ENCODE measurements at places on chromosomes 7 and 10.

DNA sequence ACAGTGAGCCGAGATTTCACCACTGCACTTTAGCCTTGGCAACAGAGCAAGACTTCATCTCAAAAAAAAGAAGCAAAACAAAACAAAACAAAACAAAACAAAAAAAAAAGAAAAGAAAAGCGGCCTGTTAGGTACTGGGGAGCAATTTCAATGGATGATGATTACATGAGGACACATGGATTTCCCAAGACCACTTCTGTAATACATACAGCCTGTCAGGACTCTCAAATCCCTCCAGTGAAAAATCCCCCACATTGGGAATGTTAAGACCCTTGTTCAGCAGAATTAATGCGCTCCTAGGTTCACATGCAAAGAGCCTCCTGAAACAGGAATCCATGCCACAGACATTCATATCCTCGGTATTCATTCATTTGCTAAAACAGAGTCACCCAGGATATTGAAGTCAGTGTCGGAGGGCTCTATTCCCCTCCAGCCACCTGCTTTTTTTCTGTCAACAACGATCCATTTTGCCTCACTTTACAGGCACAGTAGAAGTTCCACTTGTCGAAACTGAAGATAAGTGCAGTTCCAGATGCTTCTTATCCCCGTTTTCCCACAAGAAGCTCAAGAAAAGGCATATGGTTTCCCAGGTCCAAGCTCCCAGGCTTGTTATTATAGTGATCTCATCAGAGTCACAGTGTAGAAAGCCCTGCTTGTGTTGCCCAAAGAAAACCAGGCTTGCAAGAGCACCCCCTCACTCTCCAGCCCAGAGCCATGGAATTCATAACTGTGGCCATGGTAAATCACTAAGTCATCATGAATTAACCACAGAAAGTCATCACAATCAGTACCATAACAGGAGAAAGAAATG is 20.2 kb downstream of the SLC16A12 start:
- peak; percentile 66 for DNase-seq

DNA sequence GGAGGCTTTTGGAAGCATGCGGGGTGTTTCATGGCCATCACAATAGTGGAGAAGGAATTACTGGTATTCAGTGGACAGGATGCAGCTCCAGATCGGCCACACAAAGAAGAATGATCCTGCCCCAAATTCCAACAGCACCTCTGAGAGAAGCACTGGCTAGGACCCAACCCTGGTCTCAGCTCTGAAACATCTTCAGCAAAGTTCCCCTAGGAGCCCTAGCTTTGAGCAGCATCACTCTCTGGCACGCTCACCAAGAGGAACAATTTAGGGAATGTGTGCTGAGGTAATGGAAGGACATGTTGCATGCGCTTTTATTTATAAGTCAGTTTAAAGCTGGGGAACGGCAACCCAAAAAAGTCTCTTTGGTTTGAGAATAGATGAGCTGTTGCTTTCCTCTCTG is 5.5 kb upstream of the OPN1SW start:
- no peak for DNase-seq

- DNase-seq, result no peak
Measured at GRCh38 chr10:72275351-72276012, 1.8 kb downstream of the DDIT4 start.

DNA sequence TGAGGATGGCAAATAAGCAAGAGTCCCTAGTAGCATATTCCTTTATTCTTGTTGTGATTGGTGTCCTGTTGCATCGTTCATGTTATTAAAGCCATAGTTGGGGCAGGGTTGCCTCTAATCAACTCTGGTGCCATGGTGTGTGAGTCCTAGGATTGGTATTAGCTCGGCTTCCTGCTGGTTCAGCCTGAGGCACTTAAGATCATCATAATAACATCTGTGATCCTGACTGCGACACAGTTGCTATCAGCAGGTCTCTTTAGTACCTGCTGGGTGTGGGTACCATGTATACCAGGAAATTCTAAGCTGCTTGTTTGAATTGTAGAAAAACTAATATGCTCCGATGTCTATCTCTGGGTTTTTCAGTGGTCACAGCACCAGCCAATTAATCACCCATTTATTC is 1.6 kb downstream of the WEE2 start:
- DNase-seq, result no peak

DNA sequence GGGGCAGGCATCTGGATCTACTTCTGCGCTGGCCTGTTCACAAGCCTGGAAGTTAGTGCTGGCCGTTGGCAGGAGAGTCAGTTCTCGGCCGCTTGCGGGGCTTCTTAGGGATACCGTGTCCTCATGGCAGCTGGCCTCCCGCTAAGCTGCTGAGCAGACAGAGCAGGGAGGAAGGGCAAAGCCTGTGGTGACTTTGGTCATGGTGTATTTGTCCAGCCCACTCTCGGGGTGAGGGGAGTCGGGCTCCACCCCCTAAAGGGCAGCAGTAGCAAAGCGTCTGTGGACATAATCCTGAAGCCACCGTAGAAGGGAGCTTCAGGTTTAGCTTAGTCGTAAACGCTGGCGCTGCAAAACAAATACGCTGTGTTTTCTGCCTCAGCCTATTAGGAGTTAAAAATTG is 12.2 kb downstream of the UBE3C start:
- DNase-seq, result no peak

DNA sequence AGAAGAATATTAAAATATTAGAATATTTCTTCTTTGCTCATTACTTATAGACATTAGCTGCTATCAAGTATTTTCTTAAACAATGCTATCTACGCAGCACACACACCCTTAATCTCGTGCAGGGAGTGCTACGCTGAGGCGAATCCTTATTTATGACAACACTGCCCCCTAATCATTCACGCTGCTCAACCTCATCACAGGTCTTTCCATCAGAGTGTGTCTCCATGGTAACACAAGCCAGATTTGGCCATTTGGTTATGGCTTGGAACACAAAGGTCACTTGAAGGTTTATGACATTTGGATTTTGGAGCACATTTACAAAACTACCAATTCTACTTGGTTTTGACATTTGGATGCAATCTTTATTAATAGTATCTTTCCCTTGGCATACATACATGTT is 45.4 kb upstream of the MYO3A start:
- no peak for DNase-seq

DNA sequence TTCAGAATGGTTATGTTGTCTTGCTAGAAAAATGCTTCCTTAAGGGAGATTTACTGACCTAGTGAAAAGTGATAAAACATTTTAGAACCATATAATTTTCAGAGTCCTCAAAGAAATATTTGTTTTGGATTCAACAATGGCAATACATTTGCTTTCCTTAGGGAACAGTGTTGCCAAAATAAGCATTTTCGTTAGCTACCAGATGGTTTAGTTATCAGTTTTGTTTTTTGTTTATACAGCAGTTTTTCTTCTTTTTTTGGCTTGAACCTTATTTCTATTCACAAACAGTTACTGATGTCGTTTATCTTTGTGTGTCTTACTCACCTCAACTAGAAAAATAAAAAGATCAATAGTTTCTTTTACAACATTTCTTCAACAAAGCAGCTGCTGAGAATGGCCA is 48.6 kb downstream of the EXOC4 start:
- no peak for DNase-seq

- DNase-seq, result no peak
Measured at GRCh38 chr10:29810816-29811215, 176.0 kb upstream of the SVIL start.

DNA sequence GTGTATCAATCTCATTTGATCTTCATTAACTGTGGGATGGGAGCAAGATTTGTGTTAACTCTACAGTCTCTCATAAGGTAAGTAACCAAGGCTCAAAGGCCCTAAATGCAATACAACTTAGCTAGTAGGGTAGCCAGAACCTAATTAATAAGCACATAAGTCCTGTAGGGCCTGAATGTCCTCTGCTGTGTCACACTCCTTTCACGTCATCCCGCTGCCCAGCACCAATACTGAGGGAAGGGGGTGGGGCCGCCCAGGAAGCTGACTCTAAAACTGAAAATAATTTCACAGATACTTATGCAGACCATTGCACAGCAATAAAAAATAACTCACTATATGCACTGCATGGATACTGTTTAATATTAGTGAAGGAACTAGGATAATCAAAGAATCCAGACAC is 13.7 kb downstream of the CCDC6 start:
- no peak for DNase-seq

- DNase-seq, result no peak
Measured at GRCh38 chr10:49429458-49429857, 33.6 kb upstream of the DRGX start.

DNA sequence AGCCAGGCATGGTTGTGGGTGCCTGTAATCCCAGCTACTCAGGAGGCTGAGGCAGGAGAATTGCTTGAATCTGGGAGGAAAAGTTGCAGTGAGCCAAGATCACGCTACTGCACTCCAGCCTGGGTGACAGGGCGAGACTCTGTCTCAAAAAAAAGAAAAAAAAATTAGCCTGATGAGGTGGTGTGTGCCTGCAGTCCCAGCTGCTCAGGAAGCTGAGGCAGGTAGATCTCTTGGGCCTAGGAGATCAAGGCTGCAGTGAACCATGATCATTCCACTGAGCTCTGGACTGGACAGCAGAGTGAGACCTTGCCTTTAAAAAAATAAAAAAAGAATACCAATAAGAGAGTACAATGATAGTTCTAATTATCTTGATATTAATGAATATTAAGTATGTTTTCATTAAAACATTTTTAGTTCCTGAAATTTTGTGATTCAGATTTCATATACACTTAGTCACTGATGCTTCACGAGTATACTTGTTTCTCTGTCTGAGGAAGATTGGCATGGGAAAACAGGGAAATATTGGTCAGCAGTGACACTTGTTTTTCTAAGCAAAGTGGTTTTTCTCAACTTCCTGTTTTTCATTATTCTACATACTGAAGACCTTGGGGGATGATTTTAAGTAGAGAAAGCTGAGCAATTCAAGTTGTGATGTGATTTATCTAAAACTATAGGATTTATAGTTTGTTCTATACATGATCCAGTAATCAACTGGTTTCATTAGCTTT is 76.8 kb downstream of the ADK start:
- no peak for DNase-seq

DNA sequence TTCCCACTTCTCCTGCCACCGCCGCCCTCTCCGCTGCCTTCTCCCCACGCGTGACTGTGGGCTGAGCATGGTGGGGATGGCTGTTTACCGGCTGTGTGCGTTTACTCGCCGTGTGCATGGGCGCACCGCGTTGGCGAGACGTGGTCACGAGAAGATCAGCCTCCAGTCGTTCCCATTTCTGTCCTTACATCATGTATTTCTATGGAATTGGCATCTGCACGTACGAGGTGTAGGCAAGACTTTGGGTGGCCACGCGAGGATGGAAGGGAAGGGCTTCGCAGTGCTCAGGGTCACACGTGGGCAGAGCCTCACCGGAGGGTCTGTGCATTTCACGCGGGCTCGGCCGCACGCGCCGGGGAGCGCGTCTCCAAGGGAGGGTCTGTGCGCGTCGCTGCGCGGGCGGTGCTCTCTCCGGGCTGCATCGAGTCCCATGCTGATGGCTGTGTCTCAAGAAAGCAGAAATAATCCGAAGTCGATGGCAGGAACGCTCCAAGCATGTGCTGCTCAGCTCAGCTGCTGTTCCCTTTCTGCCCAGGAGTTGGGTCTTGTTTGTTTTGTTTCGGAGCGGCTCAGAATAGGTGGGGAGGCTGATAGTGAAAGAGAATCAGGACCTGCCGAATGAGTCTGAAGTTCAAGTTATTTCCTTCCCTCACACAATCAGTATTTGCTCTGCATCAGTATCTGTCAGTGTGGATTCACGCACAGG is 973 bp downstream of the CAMK1D start:
- DNase-seq, result peak; percentile 58

GRCh38 chr7:135183478-135183877 is 13.0 kb upstream of the CYREN start:
- DNase-seq, result no peak

DNA sequence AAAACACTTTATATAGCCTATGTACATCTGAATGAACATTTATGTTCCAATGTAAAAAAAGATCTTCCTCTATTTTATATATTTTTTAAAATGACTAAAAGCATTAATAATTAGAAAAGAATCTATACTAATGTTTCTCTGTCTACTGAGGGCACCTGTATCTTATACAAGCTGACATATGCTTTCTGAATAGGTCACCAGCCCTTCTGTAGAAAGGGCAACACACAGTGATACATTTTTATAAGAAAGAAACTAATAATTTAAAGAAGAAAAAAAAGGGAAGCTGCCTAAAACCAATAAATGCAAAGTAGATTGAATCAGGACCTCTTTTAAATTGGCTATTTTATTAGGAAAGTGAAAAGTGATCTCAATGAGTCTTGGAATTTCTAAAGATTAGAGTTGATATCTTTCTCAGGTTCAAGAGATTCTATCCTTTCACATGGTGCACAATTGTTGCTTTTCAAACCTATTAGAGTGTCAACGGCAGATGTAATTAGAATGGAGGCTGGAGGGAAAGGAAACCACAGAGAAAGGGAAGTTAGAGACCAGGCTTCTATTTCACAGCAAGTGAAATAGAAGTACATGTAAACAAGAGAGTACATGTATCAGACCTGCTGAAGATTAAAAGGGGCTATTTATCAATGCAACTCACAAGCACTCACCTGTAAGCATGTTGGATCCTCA is 6.3 kb downstream of the MTPN start:
- DNase-seq, result no peak
